Heart left ventricle (tissue), 16 donors: ENCODE measurements at places on chromosomes 3 and 15.

DNA sequence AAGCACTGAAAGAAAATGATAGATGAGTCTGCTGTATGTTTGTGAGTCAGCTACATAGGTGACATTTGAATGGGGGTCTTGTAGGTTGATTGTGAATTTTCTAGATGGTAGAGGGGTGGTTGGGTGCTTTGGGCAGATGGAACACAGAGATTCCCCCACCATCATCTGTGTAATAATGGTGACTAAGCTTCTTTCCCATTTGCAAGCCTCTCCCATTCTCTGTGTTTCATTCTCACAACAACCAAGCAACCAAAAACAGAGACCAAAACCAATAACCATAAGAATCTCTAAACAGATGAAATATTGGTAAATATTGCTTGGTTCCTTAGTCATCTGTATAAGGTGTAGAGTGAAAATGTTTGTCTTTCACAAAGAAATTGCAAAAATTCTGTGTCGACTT, 17.8 kb upstream of the UTS2B start:
- no peak for DNase-seq

GRCh38 chr15:92197746-92198145, 195.9 kb upstream of the ST8SIA2 start:
- no peak for DNase-seq

DNA sequence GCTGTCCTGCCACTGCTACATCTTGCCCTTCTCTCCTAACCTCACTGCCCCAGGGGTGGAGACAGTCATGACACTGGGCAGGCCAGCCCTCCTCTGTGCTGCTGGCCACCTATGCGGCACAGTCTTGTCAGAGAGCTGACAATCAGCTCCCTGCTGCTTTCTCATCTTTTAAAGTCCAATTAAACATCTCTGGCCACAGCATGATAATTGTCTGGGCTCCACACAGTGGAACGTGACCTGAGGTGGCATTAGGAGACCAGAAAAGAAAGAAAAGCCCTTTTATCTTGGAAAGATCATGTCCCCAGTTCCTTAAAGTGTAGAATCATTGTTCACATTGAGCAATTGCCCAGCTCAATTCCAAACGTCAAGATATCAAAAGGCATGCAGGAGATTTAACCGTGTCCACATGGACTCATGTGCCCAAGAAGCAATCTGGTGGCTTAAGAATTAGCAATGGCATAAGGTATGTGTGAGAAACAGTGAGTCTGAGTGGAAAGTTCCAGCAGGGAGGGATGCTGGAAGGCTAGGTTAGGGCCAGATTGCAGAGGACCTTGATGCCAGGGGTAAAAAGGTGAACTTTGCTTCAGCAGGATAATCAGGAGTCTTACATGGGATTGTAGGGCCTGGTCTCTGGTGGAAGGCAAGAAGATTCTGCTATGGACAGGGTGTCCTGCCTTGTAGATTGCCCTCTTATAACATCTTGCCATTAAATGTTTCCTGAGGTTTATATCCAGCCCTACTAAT, 15.3 kb upstream of the CACNA1D start:
- no peak for DNase-seq

- no peak for DNase-seq
Observed at GRCh38 chr3:197468866-197469382, 86.8 kb downstream of the BDH1 start.

DNA sequence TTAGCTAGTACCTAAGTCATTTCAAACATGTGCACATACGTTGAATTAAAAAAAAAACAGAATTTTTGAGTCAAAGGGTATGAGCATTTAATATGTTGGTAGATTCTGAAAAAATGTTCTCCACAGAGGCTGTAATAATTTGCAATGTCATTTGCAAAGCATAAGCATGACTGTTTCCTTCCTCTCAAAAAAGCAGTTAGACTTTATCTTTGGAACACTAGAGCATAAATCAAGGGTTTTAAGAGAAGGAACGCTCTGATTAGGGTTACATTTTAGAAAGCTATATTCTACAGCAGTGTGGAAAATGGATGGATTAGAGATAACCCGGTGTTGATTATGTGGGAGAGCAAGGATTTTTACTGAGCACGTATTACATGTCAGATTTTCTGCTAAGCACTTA, 193.7 kb downstream of the WDR72 start:
- DNase-seq: no peak

- DNase-seq: no peak
Observed at GRCh38 chr3:126983653-126984390, 907 bp downstream of the PLXNA1 start.

DNA sequence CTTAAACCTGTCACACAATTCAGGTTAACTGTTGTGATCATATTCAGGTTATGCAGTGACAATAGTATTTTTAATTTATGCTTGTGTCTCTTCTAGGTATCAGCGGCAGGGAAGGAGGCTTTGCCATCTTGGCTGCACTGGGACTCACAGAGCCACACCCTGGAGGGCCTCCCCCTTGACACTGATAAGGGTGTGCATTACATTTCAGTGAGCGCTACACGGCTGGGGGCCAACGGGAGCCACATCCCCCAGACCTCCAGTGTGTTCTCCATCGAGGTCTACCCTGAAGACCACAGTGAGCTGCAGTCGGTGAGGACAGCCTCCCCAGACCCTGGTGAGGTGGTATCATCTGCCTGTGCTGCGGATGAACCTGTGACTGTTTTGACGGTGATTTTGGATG, 23.6 kb upstream of the BSN start:
- no peak for DNase-seq

DNA sequence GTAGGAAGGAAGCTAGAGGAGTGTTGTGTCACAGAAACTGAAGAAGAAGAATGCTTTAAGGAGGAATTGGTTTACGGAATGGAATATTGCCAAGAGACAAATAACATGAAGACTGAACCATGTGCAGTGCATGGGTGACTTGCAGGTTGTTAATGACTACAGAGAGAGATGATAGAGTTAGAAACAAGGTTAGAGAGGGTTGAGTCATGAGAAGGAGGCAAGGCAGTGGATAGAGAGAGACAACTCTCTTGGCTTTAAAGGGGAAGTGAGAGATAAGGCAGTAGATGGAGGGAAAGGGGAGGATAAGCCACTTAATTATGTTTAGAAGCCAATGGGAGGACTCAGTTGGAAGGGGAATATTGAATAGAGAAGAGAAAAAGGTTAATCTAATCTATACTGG, 119.3 kb upstream of the CCNL1 start:
- no peak for DNase-seq

GRCh38 chr15:75307778-75308390, 25.2 kb downstream of the GOLGA6D start:
- DNase-seq: no peak

DNA sequence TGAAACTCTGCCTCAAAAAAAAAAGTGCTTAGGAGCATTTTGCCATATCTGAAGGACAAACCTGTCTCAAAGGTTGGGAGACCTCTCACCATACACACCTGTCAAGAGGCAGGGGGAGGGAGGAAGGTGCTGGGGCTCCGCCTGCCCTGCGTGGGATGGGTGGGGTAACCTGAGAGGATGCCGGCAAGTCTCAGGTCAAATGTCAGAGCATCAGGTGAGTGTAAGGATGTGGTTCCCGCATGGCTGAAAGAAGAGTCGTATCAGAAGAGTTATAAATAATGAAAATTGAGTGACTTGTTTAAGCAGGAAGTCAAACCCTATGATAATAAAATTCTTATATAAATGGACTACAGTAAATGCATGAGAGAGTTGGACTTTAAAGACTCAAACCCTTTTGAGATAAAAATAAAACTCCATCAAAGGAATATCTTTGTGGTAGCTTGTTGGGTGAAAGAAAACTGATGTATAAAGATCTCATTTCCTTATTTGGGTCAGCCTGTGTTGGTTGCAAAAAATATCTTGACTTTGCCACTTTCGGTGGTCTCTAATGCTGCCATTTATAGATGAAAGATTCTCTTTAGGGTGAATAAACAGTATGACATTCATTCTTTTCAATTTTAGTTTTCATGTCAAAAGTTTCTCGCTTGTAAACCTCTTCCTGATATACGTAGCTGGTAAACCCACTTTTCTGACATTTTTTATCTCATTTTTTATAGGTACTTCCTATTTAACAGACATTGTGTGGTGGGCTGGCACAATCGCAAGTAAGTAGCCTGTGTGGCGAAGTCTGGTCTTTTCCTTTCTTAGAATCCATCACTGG, 23.8 kb downstream of the NIPA1 start:
- no peak for DNase-seq
